ENCODE measurements at places on chromosomes 3 and 15. TPM values are rescaled to one million over a fixed set of nuclear protein-coding genes. Genes with fewer than 3 reads are reported as not detected.

The FETUB gene
- not detected for polyA plus RNA-seq

The CFAP100 gene
- polyA plus RNA-seq: 0.45 TPM

The LARP6 gene
- 6.2 TPM for polyA plus RNA-seq

The TICRR gene
- polyA plus RNA-seq: 3.9 TPM

The TXNRD3 gene
- 7.3 TPM for polyA plus RNA-seq

The CMSS1 gene
- 20.2 TPM for polyA plus RNA-seq

The IL17RB gene
- 13.3 TPM for polyA plus RNA-seq

The INSYN1 gene
- 3.7 TPM for polyA plus RNA-seq

The CYP1A1 gene
- 0.54 TPM for polyA plus RNA-seq

The DRD3 gene
- polyA plus RNA-seq: not detected

The C3orf70 gene
- polyA plus RNA-seq: 10.2 TPM

The CELSR3 gene
- polyA plus RNA-seq: 3.9 TPM

The LRRIQ4 gene
- 0.07 TPM for polyA plus RNA-seq

The DGKG gene
- polyA plus RNA-seq: 4.8 TPM

The KLHL40 gene
- polyA plus RNA-seq: 0.25 TPM

The KNG1 gene
- polyA plus RNA-seq: 5.1 TPM

The UQCC5 gene
- polyA plus RNA-seq: 25.8 TPM

The ROPN1B gene
- 0.19 TPM for polyA plus RNA-seq

The SLC4A7 gene
- 24.6 TPM for polyA plus RNA-seq

The APEH gene
- 84.3 TPM for polyA plus RNA-seq

The LRIG1 gene
- 43.7 TPM for polyA plus RNA-seq

The USP8 gene
- 59.9 TPM for polyA plus RNA-seq

The SEC11A gene
- polyA plus RNA-seq: 156 TPM

The C3orf22 gene
- polyA plus RNA-seq: 0.63 TPM

The GPR27 gene
- polyA plus RNA-seq: 2.6 TPM

The CNTN4 gene
- 9.3 TPM for polyA plus RNA-seq

The C3orf38 gene
- 18.1 TPM for polyA plus RNA-seq

The PARP15 gene
- polyA plus RNA-seq: 1.5 TPM

The SUCNR1 gene
- polyA plus RNA-seq: 0.69 TPM

The KLF15 gene
- polyA plus RNA-seq: 1.4 TPM

The FGF7 gene
- polyA plus RNA-seq: 15.9 TPM

The PEX5L gene
- polyA plus RNA-seq: 0.61 TPM

The FAM107A gene
- polyA plus RNA-seq: 1.3 TPM

The SPPL2A gene
- 59.2 TPM for polyA plus RNA-seq

The ACAP2 gene
- polyA plus RNA-seq: 33.4 TPM

The ZNF639 gene
- 41.8 TPM for polyA plus RNA-seq

The RETNLB gene
- polyA plus RNA-seq: not detected

The OXTR gene
- 2.2 TPM for polyA plus RNA-seq

The RARRES1 gene
- 111 TPM for polyA plus RNA-seq

The GOLGA6L24 gene
- not detected for polyA plus RNA-seq

The RAD51 gene
- 8.1 TPM for polyA plus RNA-seq

The SERINC4 gene
- 0.42 TPM for polyA plus RNA-seq

The CSTA gene
- polyA plus RNA-seq: 1.2 TPM

The SMAD6 gene
- polyA plus RNA-seq: 25.4 TPM

The MYO5C gene
- 12.8 TPM for polyA plus RNA-seq

The SYNPR gene
- 0.87 TPM for polyA plus RNA-seq

The SLC38A3 gene
- polyA plus RNA-seq: 2.0 TPM

The KBTBD12 gene
- 0.52 TPM for polyA plus RNA-seq

The CACNA1D gene
- 58.2 TPM for polyA plus RNA-seq
